ENCODE measurements at places on chromosomes 16 and 17.

DNA sequence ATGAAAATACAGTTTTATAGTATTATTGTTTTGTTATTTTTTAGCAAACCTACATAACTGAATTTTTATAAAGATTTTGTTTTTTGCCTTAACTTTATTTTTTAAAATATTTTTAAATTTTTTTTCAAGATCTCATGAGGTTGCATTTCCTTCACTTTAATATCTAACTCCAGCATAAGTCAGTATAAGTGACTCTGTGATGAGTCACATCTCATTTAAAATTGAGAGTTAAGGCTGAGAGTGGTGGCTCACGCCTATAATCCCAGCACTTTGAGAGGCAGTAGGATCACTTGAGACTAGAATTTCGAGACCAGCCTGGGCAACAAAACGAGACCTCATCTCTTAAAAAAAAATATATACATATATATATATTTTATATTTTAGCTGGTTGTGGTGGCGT, 44.0 kb downstream of the NLK start:
- no peak for DNase-seq

- no peak for DNase-seq
Observed at GRCh38 chr17:67920212-67920611, 76.1 kb downstream of the C17orf58 start.

- DNase-seq: no peak
Observed at GRCh38 chr17:18138065-18138749, 29.7 kb downstream of the MYO15A start.

GRCh38 chr17:39634384-39634871, 2.5 kb upstream of the STARD3 start:
- no peak for DNase-seq

DNA sequence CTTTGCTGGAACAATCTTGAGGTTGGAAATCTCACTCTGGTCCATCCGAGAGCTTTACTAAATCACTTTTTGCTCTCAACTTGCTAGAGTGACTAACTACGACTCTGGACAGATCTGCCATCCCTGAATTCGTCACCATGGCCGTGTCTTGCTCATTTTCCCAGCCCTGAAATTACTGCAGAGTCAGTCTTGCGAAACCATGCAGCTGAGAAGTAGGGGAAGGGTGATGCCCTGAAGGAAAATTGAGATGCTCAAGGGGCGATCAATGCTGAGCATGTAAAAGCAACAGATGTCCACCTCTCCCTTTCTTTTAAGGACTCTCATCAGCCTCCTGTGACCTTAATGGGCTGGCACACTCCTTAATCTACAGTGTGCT, 18.8 kb downstream of the PCTP start:
- no peak for DNase-seq

GRCh38 chr16:56362706-56363105, 62.6 kb downstream of the AMFR start:
- no peak for DNase-seq

DNA sequence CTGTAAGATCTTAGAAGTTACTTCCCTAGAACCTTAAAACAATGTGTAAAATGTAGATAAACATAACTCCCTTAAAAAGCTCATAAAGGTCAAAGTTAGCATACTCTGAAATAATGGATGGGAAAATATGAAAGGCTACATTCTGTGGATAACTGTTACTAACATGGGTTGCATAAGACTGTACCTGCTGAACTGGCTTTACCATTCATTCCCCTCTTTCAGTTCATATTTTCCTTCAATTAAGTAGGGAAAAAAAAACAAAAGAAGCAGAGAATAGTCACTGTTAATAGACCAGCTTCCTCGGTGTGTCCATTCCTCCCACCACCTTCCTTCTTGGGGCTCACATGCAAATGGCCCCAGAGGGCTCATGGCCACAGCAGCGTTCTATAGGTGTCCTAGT, 7.5 kb upstream of the MEIOB start:
- no peak for DNase-seq

- no peak for DNase-seq
Observed at GRCh38 chr16:72312828-72313227, 140.9 kb upstream of the PMFBP1 start.

DNA sequence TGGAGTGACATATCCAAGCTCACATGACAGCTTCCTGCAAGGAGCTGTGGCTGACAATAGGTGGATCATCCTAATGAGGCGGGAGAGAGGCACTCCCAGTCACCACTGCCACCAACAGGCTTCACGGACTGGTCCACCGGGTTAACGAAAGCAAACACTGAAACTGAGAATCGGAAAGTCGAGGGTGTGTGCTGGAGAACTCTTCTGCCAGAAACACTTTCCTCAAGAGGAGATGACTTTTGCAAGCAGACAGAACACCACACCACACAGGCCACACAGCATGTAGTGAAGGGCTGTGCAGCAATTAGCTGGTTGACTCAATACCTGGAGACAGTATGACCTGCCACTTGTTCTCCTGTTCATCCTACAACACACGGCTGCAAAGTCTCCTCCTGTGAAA, 53.0 kb upstream of the DNAJA2 start:
- DNase-seq: no peak

- DNase-seq: no peak
Observed at GRCh38 chr17:2724784-2725164, 13.2 kb upstream of the CLUH start.

GRCh38 chr16:15739950-15740349, 89.9 kb downstream of the NDE1 start:
- no peak for DNase-seq

DNA sequence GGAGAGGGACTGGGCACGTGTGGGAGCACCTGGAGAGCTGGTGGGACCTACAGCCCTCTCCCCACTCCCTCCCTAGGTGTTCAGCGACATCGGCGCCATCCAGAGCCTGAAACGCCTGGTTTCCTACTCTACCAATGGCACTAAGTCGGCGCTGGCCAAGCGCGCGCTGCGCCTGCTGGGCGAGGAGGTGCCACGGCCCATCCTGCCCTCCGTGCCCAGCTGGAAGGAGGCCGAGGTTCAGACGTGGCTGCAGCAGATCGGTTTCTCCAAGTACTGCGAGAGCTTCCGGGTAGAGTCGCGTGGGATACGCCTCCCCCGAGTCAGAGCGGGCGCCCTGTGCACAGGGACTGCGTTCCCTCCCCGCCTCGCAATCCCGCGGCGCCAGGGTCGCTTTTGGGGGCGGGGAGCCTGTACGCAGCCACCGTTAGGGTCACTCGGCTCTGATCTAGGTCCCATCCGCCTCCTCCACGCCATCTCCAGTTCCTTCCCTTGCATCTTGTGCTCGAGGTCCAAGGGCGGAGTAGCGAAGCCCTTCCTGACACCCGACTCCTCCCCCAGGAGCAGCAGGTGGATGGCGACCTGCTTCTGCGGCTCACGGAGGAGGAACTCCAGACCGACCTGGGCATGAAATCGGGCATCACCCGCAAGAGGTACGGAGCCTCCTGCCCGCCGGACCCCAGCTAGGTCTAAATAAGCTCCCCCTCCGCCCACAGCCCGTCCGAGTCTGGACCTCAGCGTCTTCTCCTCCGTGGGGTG, 13.0 kb downstream of the SARM1 start:
- peak; percentile 44 for DNase-seq

DNA sequence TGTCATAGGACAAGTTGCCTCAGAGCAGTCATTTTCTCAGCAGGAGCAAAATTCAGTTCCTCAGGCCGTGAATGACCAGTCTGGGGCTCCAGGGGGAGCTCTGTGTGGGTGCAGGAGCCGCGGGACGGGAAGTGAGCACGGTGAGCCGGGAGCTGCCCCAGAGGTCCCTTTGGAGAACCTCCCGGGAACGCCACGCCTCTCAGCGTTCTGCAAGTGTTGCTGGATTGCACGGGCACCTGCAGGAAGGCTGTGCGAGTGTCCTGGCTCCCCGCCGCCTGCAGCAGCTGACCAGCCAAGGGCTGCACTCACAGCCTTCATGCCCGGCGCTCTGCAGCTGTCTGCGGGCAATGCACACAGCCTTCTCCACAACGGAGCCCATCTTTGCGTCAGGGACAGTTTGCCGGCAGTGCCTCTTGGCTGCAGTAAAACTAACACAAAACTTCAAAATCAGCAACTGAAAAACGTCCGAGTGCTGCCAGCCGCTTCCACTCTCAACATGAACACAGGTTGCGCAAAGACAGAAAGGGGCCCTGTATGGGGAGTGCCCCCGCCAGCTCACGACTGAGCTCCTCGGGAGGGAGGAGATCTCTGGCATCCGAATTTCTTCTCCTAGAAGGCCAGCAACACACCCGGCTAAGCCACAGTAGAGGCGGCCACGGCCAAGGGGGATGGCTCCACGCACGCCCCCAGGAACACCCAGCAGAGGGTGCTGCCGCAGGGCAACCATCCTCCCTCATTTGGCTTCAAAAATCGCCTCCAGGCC, 16.0 kb downstream of the NDUFAF8 start:
- DNase-seq: no peak

- DNase-seq: no peak
Observed at GRCh38 chr16:17304106-17304490, 166.7 kb downstream of the XYLT1 start.

GRCh38 chr17:81863123-81863675, 2.9 kb upstream of the P4HB start:
- no peak for DNase-seq

DNA sequence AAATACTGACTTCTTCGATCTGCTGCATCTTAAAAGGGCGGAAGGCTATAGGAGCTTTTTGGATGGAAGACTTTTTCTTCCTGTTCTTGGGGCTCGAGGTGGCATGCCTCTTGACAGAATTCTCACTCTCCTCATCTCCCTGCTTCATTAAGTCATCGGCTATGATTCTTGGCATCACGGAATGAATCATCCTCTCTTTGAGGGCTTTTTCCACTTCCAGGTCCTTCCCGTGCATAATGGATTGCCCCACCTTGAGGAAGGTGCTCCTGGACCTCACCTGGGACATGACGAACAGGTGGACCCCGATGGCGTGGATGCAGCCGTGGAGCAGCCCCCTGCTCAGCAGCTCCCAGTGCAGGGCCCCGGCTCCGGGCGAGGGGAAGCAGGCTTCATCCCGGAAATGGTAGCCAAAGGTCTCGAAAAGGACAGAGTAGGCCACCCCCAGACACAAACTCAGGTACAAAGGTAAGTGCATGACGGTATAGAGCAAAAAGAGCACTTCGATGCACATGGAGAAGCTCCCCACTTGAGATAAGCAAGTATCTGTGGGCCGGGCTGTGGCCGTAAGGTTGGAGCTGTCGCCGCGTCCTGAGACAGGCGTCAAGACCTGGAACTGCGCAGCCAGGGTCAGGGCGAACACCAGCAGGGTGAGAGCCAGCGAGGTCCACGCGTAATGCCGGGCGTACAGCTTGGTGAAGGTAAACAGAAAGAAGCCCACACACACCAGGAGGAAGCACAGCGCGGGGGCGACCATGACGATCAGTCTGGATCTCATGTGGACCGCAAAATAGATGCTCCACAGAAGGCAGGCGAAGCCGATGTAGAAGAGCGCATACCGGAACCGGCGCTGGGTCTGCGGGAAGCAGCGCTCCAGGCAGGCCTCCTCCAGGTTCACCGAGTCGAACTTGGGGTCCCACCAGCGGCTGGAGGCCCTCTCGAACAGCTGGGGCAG, 1.7 kb downstream of the ADCY9 start:
- DNase-seq: no peak

- DNase-seq: no peak
Observed at GRCh38 chr17:80526116-80526910, 18.3 kb upstream of the RPTOR start.

DNA sequence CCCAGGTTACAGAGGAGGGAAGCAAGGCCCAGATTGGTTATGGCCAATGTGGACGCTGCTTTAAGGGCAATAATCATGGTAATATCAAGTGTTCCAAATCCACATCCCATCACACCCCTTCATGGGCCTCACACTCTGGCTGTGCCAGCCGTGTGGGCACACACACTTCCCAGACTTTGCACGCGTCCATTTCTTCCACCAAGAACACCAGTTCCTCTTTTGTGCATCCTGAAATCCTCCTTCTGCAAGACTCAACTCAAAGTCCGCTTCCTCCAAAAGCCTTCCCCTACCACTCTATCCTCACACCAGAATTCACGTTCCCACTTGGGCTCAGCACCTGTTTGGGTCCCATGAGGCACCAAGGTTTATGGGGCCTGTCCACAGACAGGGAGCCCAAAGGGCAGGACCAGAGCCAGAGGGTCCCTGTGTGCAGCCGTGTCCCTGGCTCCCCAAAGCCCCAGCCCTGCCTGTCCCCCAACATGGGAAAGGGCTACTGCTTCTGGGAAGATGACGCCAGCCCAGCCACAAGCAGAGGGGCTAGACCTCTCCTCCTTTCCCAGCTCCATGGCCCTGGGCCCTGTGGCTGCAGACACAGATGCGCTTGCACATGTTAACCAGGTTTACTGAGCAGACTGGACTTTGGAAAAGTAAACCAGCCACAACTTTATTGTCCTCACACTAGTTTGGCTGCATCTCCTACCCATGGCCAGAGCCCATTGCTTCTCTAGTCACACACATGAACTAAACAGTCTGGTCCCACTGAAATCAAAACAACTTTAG, 20.3 kb downstream of the SPNS3 start:
- DNase-seq: no peak
